Activated naive CD4-positive, alpha-beta T cell treated with anti-CD3 and anti-CD28 coated beads, Interleukin-2, amount 10 ng/mL, durations not matched to agents 7 days and 5 days (primary cell): ENCODE measurements at places on chromosomes 5 and 9.

DNA sequence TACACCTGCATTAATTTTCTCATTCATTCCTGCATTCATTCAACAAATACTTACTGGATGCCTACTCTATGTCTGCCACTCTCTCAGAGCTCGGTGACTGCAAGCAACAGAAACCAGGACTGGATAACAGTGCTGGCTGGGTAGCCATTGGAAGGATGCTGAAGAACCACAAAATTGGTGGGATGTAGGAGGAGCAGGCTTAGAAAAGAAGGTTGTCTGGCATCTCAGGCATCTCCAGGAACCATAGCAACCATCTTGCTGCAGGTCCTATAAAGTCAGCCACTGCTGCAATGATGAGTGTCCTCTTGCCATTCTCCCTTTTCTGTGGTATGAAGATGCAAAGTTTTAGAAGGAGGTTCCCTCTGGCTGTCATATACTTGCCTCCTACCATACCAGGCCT, 168.6 kb downstream of the FGF18 start:
- no peak overlapping the region for H3K27ac ChIP-seq
- H3K27me3 ChIP-seq = peaks cover 7% of the 10 kb centered on the region
- no peak for DNase-seq
- no peak overlapping the region for H3K4me3 ChIP-seq
- H3K36me3 ChIP-seq = no peaks in the 10 kb centered on the region
- H3K4me1 ChIP-seq = no peaks in the 10 kb centered on the region

GRCh38 chr5:149012350-149012749, 50.5 kb downstream of the SH3TC2 start:
- peaks cover 6% of the 10 kb centered on the region for H3K27me3 ChIP-seq
- no peak overlapping the region for H3K4me3 ChIP-seq
- DNase-seq = no peak

GRCh38 chr5:169146158-169146557, 154.8 kb downstream of the SLIT3 start:
- no peak overlapping the region for H3K27ac ChIP-seq
- H3K4me3 ChIP-seq = no peak overlapping the region
- no peak for DNase-seq
- H3K4me1 ChIP-seq = no peaks in the 10 kb centered on the region
- H3K36me3 ChIP-seq = no peaks in the 10 kb centered on the region

DNA sequence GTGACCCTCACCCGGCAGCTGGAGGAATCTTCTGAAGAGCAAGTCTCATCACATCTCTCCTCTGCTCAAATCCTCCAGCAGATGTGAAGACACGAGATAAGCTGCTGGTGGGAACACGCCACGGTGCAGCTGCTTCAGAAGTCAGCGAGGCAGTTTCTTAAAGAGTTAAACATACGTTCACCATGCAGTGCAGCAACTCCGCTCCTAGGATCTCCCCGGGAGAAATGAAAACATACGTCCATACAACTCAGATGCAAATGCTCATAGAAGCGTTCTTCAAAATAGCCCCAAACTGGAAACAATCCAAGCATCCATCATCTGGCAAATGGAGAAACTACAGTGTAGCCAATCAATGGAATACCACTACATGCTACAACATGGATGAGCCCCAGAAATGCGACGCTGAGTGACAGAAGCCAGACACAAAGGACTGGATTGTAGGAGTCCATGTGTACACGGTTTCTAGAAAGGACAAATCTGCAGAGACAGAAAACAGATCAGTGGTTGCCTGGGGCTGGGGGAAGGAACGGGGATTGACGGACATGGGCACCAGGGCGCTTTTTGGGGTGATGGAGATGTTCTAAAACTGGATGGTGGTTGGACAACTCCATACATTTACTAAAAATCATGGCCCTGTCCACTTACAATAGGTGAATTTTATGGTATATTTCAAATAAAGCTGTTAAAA, 150.6 kb downstream of the COL23A1 start:
- peaks cover 5% of the 10 kb centered on the region for H3K4me1 ChIP-seq
- H3K27ac ChIP-seq = no peak overlapping the region
- peaks cover 48% of the 10 kb centered on the region for H3K27me3 ChIP-seq
- H3K36me3 ChIP-seq = no peaks in the 10 kb centered on the region
- no peak for DNase-seq

- no peak overlapping the region for H3K4me3 ChIP-seq
- H3K27ac ChIP-seq = no peak overlapping the region
- peaks cover 8% of the 10 kb centered on the region for H3K27me3 ChIP-seq
- DNase-seq = no peak
Observed at GRCh38 chr9:87517732-87518131, 20.1 kb downstream of the DAPK1 start.

DNA sequence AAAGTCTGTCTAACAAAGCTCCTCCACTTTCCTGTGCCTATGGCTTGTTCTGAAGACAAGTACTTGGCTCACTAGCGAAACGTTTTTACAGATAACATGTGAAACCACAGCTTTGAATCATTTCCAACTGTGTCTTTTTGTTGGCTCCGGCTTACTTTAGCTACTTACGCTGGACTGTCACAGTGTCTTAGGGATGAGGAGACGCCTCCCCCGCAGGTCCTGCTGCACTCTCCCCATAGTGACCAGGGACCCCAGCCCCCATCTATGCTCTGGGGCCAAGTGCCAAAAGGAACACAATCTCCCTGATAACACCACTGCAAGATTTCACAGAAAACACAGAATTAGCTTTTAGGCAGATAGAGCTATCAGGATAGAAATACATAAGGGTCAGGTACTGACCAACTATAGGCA, 219.1 kb downstream of the ADAMTS6 start:
- H3K4me1 ChIP-seq = no peaks in the 10 kb centered on the region
- H3K27ac ChIP-seq = no peak overlapping the region
- no peak overlapping the region for H3K4me3 ChIP-seq
- no peak for DNase-seq
- no peaks in the 10 kb centered on the region for H3K36me3 ChIP-seq
- H3K27me3 ChIP-seq = no peaks in the 10 kb centered on the region

- H3K27ac ChIP-seq = no peak overlapping the region
- H3K4me1 ChIP-seq = peaks cover under 1% of the 10 kb centered on the region
- no peak overlapping the region for H3K4me3 ChIP-seq
Observed at GRCh38 chr9:129282272-129282671, 104.2 kb upstream of the IER5L start.
